ENCODE measurements at places on chromosomes 6 and 20.

- no peak overlapping the region for H3K27ac ChIP-seq
- H3K27me3 ChIP-seq: peaks cover 17% of the 10 kb centered on the region
- H3K36me3 ChIP-seq: peaks cover 3% of the 10 kb centered on the region
- H3K4me1 ChIP-seq: peaks cover 22% of the 10 kb centered on the region
- DNase-seq: no peak
- no peak overlapping the region for H3K4me3 ChIP-seq
Observed at GRCh38 chr20:40966103-40966502, 62.5 kb upstream of the TOP1 start.

DNA sequence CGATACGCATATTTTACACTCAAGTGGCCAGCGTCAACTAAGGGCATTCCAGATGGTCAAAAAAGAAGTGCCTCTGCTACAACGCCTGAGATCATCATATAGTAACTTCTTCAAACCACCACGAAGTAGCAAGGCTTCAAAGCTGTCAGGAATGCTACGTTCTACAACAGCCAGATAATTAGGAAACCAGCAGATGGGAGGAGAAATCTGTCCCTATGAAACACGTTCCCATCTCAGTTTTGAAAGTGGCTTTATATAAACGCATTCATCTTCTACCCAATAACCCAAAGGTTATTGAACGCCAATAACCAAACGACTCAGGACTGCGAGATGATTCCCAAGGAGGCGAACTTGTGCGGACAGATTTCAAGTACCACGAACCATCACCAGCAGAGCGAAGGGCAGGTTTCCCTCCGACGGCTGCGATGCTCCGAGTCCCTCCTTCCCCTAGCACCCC is 1.2 kb downstream of the ABHD12 start:
- H3K4me1 ChIP-seq: peaks cover 11% of the 10 kb centered on the region
- H3K27ac ChIP-seq: no peak overlapping the region
- DNase-seq: no peak
- H3K27me3 ChIP-seq: no peaks in the 10 kb centered on the region

DNA sequence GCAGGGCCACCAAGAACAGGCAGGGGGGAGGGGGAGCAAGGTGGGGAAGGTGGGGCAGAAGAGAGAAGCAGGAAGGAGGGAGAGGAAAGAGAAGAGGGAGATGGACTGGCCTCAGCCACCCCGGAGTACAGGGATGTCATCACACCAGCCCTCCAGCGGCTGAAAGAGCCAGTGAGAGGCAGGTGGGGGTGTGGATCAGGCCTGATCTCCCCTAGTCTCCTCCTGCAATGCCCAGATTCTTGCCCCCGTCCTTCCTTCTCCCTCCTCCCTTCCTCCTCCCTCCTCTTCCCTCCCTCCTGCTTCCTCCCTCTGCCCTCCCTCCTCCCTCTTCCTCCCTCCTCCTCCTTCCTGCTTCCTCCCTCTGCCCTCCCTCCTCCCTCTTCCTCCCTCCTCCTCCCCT is 61.5 kb downstream of the YTHDF1 start:
- no peaks in the 10 kb centered on the region for H3K4me1 ChIP-seq
- no peaks in the 10 kb centered on the region for H3K36me3 ChIP-seq
- H3K27me3 ChIP-seq: peaks cover 52% of the 10 kb centered on the region

- H3K27me3 ChIP-seq: no peaks in the 10 kb centered on the region
- H3K4me1 ChIP-seq: peaks cover 57% of the 10 kb centered on the region
- peaks cover 75% of the 10 kb centered on the region for H3K36me3 ChIP-seq
- DNase-seq: no peak
- H3K27ac ChIP-seq: peak overlapping the region; percentile 65
- no peak overlapping the region for H3K4me3 ChIP-seq
Observed at GRCh38 chr20:45073221-45073620, 27.7 kb downstream of the KCNS1 start.

GRCh38 chr6:29790626-29791025 is 37.0 kb upstream of the HLA-G start:
- no peak for DNase-seq
- H3K27ac ChIP-seq: no peak overlapping the region
- peak overlapping the region; percentile 86 for H3K4me3 ChIP-seq
- H3K4me1 ChIP-seq: peaks cover 20% of the 10 kb centered on the region
- peaks cover 2% of the 10 kb centered on the region for H3K36me3 ChIP-seq

DNA sequence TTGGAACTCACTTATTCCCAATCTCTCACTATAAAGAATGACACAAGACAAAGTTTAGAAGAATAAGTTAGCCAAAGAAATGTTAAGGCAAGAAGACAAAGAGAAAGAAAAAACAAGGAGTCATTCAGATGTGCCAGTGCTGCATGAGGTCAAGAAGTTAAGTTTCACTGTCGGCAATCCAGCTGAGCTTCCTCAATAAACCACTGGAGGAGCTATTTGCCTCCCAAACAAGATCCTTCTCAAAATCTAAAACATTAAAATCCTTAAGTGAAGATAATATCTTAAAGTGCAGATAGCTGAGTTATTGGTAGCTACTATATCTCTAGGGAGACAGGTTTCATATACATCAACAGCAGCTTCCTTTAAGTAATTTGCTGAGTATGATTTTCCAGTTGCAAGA is 512.3 kb downstream of the HDGFL1 start:
- H3K4me1 ChIP-seq: no peaks in the 10 kb centered on the region
- DNase-seq: no peak
- no peaks in the 10 kb centered on the region for H3K27me3 ChIP-seq
- H3K36me3 ChIP-seq: no peaks in the 10 kb centered on the region
- H3K4me3 ChIP-seq: no peak overlapping the region

DNA sequence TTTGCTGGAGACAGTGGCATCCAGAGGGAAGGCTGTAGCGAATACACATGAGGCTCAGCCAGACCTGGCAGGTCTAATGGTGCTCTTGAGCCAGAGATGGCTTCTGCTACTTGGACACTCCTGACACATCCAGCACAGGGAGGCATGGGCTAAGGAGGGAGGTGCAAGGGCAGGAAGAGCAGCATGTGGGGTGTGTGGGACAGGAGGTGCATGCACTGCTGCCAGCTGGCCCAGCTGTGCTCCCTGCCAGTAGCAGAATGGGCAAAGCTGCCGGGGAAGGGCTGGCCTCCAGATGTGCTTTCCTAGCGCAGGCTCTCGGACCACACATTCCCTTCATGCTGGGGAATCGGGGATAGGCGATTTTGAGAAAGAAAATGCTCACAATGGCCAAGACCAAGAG is 309.2 kb downstream of the CDC5L start:
- no peak overlapping the region for H3K27ac ChIP-seq
- no peak overlapping the region for H3K4me3 ChIP-seq
- no peaks in the 10 kb centered on the region for H3K4me1 ChIP-seq
- H3K27me3 ChIP-seq: no peaks in the 10 kb centered on the region
- no peaks in the 10 kb centered on the region for H3K36me3 ChIP-seq

DNA sequence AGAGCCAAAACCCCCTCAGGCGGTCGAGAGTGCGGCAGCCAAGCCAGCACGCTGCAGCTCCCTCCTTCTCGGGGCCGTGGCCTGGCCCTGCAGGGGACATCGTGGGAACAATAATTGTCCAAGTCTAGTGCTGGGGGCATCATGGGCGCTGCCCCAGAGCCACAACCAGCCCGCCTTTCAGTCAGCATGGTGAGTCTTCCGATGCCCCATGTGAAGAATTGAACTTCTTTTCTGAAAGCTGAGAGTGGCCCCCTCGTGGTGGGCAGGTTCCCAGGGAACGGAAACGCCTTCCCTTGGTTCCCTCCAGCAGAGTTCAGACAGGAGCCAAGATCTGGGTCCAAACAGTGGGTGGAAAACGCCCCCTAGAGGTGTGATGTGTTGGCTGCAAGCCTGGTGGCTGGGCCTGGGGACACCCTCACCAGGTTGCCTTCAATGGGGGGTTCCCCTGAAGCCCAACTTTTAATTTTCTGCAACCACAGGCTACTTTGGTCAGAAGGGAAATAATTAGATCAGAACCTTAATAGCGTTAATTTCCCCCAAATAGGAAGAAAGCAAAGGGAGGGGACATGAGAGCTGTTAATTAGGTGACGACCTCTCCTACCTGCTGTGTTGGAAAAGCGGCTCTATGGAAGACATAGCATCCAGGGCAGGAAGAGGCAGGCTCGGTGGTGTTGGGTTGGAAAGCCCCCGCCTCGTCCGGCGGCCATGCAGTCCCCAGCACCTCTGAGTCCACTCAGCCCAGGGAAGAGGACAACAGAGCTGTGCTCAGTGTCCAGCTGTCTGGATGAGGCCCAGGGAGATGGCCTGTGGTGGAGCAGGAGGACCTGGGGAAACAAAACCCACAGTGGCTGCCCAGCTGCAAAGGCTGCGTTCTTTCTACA is 4.7 kb upstream of the MRGBP start:
- DNase-seq: peak; percentile 44
- H3K27me3 ChIP-seq: no peaks in the 10 kb centered on the region
- peak overlapping the region; percentile 84 for H3K27ac ChIP-seq

DNA sequence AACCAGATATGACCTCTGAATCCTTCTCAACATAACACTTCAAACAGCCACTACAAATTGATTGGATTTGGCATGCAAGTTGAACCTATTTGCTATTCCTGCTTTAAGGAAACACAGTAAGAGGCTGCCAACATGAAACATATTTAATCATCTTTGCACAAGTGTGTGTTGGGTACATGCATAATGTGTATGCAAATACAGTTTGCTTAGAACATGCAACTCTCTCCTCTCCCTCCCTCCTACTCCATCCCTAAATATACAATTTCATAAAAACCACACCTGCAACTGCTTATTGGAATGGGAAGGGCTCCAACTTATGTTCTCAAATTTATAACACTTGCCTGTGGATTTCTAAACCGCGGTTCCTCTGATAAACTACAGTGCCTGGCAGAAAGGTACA is 71.5 kb downstream of the CD83 start:
- H3K4me3 ChIP-seq: no peak overlapping the region
- DNase-seq: no peak
- peaks cover 47% of the 10 kb centered on the region for H3K27me3 ChIP-seq
- H3K27ac ChIP-seq: no peak overlapping the region

DNA sequence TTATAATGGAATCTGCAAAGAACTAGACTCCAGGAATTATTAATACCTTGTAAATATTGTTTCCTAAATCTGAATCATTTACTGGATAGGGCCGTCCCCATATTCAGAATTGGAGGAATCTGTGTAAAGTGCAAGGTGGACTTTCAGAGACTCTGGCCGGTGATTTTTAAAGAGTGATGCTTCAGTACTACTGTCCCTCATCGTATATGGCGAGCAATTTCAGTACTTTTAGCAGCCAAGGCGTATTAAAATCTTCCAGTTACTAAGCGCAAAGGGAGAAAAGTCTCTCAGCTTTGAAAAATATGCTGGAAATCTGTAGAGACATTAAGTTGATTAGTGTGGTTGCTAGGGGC is 483 bp downstream of the SMIM26 start:
- H3K27ac ChIP-seq: peak overlapping the region; percentile 99
- H3K27me3 ChIP-seq: no peaks in the 10 kb centered on the region
- H3K4me1 ChIP-seq: peaks cover 17% of the 10 kb centered on the region
- H3K36me3 ChIP-seq: peaks cover 26% of the 10 kb centered on the region

DNA sequence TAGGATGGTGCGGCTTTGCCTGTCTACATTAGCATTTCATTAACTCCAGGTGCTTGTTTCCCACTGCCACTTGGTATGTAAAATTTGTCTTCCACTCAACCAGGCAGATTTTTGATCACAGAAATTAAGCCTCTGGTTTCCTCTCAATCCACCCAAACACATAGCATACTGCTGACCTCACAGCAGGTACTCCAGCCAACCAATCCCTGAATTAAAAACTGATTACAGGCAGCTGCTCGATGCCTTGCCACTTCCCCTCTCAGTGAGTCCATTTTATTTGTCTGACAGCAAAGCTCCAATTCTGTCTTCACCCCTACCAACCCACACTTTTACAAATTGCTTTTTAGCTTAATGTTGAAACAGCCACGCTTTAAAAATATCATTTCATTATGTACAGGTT is 95.2 kb downstream of the PLCB1 start:
- no peaks in the 10 kb centered on the region for H3K27me3 ChIP-seq
- H3K36me3 ChIP-seq: peaks cover 2% of the 10 kb centered on the region
- H3K4me1 ChIP-seq: peaks cover 10% of the 10 kb centered on the region

DNA sequence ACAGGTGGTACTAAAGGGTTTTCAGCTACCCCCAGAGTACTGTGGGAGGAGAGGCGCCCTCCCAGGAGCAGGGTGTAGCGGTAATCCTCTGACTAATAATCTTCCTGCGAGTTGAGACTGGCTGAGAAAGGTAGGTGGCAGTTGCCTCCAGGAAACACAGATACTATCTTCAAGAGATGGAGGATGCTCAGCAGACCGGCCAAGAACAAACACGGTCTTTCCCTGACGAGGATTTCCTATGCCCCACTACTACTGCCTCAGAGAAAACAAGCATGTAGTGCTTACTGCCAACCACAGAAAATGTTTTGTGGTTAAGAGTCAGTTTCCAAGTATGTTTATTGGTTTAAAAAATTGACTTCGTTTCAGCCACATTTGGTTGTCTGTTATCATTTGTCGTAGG is 26.8 kb downstream of the C6orf89 start:
- H3K4me1 ChIP-seq: peaks cover 22% of the 10 kb centered on the region
- DNase-seq: peak; percentile 34
- H3K36me3 ChIP-seq: peaks cover 17% of the 10 kb centered on the region
- H3K4me3 ChIP-seq: peak overlapping the region; percentile 62
- H3K27ac ChIP-seq: peak overlapping the region; percentile 87

DNA sequence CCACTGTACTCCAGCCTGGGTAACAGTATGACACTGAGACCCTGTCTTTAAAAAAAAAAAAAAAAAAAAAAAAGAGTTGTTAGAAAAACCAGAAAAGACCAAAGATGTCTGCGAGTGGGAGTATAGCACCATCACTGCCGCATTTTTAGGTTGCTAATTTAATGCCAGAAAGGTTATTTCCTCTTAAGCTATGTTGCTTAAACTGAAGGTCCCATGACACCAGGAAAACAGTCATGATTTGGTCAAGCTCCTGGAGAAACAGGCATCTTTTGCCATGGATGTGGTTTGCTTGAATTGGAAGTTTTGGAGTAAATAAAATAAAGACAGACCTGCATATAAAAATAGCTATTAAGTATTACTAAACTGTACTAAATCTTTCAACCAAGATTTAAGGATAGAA is 68.3 kb upstream of the TNFRSF21 start:
- H3K27ac ChIP-seq: no peak overlapping the region
- no peak overlapping the region for H3K4me3 ChIP-seq
- DNase-seq: no peak
- peaks cover 2% of the 10 kb centered on the region for H3K36me3 ChIP-seq
- peaks cover 26% of the 10 kb centered on the region for H3K27me3 ChIP-seq

DNA sequence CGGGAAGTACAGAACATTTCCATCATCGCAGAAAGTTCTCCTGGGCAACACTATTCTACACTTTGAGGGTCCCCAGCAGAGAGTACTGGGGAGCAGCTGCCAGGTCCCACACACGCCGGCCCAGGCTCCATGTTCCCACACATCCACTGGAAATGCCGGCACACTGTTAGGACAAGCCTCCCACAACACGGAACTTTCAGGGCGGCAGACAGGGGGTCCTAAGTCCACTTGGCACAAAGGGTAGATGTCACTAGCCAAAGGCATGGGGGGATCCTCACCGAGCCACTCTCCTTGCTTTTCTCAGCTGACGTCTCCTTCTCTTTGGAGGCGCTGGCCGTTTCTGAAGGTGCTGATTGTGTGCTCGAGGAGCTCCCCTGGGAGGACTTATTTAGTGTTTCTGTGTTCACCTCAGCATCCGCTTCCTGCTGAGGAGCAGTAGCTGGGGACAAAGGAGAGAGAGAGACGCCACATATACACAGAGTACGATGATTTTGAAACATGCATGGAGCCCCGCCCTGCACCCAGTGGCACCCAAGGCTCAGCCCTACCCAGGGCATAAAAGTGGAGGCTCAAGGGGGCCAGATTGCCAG is 135.4 kb downstream of the ZMYND8 start:
- DNase-seq: no peak
- no peak overlapping the region for H3K27ac ChIP-seq

GRCh38 chr20:24937579-24937978 is 11.5 kb upstream of the CST7 start:
- H3K4me3 ChIP-seq: no peak overlapping the region
- no peak for DNase-seq
- no peaks in the 10 kb centered on the region for H3K27me3 ChIP-seq
- H3K27ac ChIP-seq: no peak overlapping the region
- peaks cover 31% of the 10 kb centered on the region for H3K4me1 ChIP-seq

All from central memory CD8-positive, alpha-beta T cell (primary cell).